Glomerular endothelial cell (primary cell): ENCODE measurements at places on chromosomes 12 and 14. TPM values are rescaled to one million over a fixed set of nuclear protein-coding genes. Genes with fewer than 3 reads are reported as not detected.

DNA sequence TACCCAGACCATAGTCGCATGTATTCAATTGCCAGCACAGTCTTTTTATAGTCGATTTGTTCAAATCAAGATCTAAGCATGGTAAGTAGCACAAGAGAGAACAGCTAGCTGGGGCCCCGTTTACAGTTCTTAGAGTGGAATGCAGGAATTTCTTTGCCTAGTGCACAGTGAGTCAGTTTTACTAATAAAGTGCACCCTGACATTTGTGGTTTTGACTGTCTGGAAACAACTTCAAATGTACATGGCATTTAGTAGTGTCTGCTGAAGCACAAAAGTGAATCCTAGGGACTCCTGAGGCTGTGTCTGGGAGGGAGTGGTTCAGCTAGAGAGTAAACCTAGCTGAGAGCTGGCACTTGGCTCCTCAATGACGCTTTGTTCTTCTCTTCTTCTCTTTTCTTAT is 64.9 kb downstream of the TMX1 start:
- DNase-seq: no peak

PIGH gene
- total RNA-seq: 11.3 and 16.5 TPM in 2 replicates

DNA sequence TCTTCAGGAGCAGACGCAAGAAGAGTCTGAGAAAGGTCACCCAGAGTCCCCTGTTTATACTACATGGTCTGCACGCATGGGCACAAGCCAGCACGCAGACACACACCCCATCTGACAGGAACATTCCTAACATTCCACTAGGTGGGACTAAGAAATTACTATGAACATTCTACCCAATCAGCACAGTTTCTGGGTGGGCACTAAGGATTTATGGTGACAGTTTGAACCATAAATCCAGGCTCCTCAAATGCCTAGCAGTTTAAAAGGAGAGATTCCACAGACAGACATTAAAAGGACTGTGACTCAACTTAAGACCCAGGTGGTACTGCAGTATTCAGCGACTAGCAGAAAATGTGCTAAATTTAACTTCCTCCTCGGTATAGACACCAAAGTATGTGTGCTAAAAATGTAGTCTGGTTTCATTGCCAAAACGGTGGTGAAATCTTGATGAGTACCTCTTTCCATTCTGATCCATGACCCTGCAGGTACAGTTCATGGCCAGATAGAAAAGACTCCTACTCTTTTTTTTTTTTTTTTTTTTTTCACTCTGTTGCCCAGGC is 16.2 kb downstream of the ABHD4 start:
- peak; percentile 96 for DNase-seq

- no peak for DNase-seq
These were observed 402.5 kb downstream of the PCNX1 start for GRCh38 chr14:71309756-71310155.

- no peak for DNase-seq
These were observed 1.0 kb downstream of the HIP1R start for GRCh38 chr12:122836027-122836921.

- DNase-seq: peak; percentile 3
These were observed 669 bp upstream of the SLC25A21 start for GRCh38 chr14:37172936-37173614.

GRCh38 chr12:107275530-107275929 is 182.2 kb upstream of the CRY1 start:
- no peak for DNase-seq
